ENCODE measurements at places on chromosomes 3 and 15.

- DNase-seq, result no peak
These were observed 26.6 kb downstream of the DIPK2A start for GRCh38 chr3:143998266-143998665.

- DNase-seq, result no peak
These were observed 309.6 kb downstream of the TUSC7 start for GRCh38 chr3:117019082-117019713.

DNA sequence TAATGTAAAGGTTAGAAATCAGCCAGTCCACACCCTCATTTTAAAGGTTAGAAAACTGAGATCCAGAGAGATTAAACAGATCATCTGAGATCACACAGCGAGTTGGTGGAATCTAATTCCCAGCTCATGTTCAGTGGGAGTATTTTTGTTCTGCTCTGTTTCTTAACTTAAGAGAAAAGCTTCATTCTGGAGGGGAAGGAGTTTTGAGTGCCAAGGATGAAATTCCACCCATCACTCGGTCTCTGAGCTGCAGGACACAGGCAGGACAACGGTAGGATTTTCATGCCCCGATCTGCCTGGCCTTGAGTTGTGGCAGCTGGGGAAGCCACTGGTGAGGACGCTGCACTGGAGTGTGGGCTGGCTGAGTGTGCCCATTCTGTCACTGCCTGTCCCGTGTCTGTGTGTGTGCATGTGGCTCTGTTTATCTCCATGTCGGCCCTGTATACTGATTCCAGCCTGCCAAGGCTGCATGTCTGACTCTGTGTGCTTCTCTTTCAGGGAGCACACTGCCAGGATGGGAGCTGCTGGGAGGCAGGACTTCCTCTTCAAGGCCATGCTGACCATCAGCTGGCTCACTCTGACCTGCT, 94.3 kb downstream of the CEMIP start:
- DNase-seq, result no peak

DNA sequence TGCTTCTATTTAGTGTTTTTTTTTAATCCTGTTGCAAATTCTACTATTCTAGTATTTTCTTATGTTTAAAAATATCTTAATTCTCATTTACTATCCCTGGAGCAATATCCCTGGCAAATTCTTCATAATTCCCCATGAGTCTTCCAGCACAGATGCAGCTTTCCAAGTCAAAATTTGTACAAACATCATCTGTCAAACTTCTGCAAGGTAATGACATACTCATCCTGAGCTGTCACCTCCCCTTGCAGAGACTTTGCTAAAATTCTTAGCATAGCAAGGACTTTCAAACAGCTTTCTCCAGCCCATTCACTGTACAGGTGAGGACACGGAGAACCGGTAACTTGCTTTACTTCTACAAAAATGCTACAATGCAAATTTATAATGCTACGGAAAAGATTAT, 28.6 kb upstream of the VGLL4 start:
- DNase-seq, result no peak

DNA sequence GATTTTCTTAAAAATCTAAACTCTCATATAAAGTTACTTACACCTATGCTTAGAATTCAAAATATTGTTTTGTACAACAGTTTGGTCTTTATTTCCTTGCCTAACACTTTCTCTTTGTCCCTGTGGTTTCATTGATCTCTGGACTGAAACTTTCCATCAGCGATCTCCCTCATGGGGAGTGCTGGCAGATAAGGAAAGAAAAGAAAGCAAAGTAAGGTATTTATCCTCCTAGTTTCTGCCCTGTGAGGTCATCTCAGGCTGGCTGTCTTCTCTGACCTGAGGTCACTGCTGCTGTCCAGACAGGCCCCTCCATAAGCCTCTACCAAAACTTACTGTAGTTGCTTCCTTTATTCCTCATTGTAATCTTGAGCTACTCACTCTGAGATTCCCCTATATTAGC, 57.9 kb upstream of the EPHA6 start:
- DNase-seq, result no peak

Data from cardiac septum (tissue), 1 donor.